Activated CD4-positive, alpha-beta T cell treated with anti-CD3 and anti-CD28 coated beads, Interleukin-2, amount 10 ng/mL, durations not matched to agents 7 days and 5 days (primary cell): ENCODE measurements at places on chromosomes 7 and 10. TPM values are rescaled to one million over a fixed set of nuclear protein-coding genes. Genes with fewer than 3 reads are reported as not detected.

The MYO1G gene
- 457 TPM for total RNA-seq

The PLEKHS1 gene
- total RNA-seq: 0.15 TPM

The HDAC9 gene
- 0.33 TPM for total RNA-seq

The ERVW-1 gene
- not detected for total RNA-seq

The IFIT1 gene
- 45.0 TPM for total RNA-seq

The PGAM2 gene
- total RNA-seq: not detected

The VPS37D gene
- not detected for total RNA-seq

The HOGA1 gene
- total RNA-seq: not detected

The MMS19 gene
- total RNA-seq: 64.7 TPM

The SCART1 gene
- total RNA-seq: 3.7 TPM

The CPA1 gene
- total RNA-seq: not detected

The METTL27 gene
- total RNA-seq: 2.8 TPM

The SEMA3A gene
- 1.4 TPM for total RNA-seq

The AASS gene
- 0.84 TPM for total RNA-seq

The OLAH gene
- 1.0 TPM for total RNA-seq

The TMEM196 gene
- total RNA-seq: not detected

The PIP gene
- total RNA-seq: not detected

The PAPOLB gene
- total RNA-seq: 0.05 TPM

The CYP17A1 gene
- total RNA-seq: not detected

The UNC5B gene
- total RNA-seq: not detected

The PNLIPRP3 gene
- not detected for total RNA-seq

The GFRA1 gene
- not detected for total RNA-seq

The RAPGEF5 gene
- total RNA-seq: 0.60 TPM

The SORCS1 gene
- not detected for total RNA-seq

The HOXA5 gene
- not detected for total RNA-seq

The HHEX gene
- total RNA-seq: 0.25 TPM

The CNTNAP2 gene
- not detected for total RNA-seq

The HECTD2 gene
- total RNA-seq: 2.6 TPM

The MEIG1 gene
- total RNA-seq: 0.71 TPM

The GARIN1A gene
- 0.48 TPM for total RNA-seq

The ZRANB1 gene
- total RNA-seq: 10.1 TPM
